Dermis blood vessel endothelial cell (primary cell): ENCODE measurements at places on chromosomes 1 and 21. TPM values are rescaled to one million over a fixed set of nuclear protein-coding genes. Genes with fewer than 3 reads are reported as not detected.

Gene ENO1
- total RNA-seq, result 1,154 and 2,045 TPM in 2 replicates

Gene CD52
- not detected in 2 replicates for total RNA-seq

Gene LENEP
- total RNA-seq, result not detected in 2 replicates

Gene LCE1E
- total RNA-seq, result not detected in 2 replicates

Gene FALEC
- not detected in 2 replicates for total RNA-seq

Gene TIAM1
- 0.85 and 1.0 TPM in 2 replicates for total RNA-seq

Gene TRIM45
- 0.84 and 1.7 TPM in 2 replicates for total RNA-seq
